ENCODE measurements at places on chromosomes 5 and 9.

GRCh38 chr5:76403766-76404222 is 709 bp downstream of the IQGAP2 start:
- no peak for DNase-seq

DNA sequence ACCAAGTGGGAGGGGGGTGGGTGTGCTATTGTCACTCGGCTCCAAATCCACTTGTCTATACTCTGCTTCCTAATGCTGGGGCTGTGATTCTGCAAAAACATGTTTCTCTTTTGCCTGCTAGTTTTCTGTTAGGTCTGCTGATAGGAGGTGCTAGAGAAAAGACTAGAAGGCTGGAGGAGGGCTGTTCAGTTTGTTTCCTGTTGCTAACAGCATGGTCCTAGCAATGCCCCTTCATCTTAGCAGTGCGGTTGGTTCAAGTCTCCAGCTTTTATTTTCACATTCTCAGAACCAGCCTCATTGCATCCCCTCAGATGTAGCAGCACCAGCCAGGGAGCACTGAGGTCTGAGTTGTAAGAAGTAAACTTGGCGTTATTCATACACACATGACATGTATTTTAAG is 310.2 kb downstream of the YTHDC2 start:
- DNase-seq: no peak

GRCh38 chr5:83683836-83684235 is 36.8 kb downstream of the HAPLN1 start:
- no peak for DNase-seq

GRCh38 chr9:83523684-83524083 is 14.5 kb downstream of the FRMD3 start:
- DNase-seq: no peak

DNA sequence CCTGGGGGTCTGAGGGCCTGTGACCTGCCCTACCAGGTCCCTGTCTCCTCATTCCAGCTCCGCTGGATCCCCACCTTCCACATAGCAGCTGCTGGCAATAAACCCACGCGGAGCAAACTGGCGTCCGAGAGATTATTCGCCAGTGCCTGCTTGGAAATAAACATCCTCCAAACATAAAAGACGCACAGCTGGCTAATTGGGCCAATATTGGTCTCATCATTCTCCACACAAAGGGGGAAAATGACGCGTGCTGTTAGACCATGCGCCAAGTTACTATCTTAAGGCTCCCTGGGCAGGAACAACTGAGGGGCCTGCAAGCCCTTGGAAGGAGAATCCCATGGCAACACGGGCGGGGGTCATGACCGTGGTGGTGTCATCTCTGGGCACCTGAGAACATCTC is 73.3 kb upstream of the SARDH start:
- DNase-seq: no peak

DNA sequence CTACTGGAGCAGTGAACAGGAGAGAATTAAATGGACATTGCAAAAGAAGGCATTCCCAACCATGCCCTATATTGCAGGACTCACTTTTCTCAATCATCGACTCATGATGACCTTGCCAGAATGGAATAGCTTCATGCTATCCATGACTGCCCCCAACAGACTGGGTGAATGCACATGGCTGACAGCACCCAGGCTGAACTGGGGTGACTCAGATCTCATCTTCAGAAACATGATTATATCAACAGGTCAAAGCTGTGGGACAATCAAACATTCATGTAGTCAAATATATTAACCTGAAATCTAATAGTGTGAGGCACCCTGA is 34.7 kb upstream of the MIER3 start:
- DNase-seq: peak; percentile 79

GRCh38 chr9:32991897-32992594 is 9.4 kb downstream of the APTX start:
- no peak for DNase-seq

DNA sequence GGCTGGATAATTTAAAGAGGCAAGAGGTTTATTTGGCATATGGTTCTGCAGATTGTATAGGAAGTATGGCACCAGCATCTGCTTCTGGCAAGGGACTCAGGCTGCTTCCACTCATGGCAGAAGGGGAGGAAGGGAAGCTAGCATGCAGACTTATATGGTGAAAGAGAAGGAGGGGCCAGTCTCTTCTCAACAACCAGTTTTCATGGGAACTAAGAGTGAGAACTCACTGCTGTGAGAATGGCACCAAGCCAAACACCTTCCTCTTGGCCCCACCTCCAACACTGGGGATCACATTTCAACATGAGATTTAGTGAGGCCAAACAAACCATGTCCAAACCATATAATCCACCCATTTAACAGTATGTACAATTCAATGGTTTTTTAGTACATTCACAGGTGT is 113.3 kb upstream of the SHB start:
- DNase-seq: no peak

- DNase-seq: no peak
Observed at GRCh38 chr5:171437286-171437821, 17.9 kb downstream of the FGF18 start.

GRCh38 chr5:140420226-140420570 is 18.6 kb downstream of the ANKHD1 start:
- no peak for DNase-seq

DNA sequence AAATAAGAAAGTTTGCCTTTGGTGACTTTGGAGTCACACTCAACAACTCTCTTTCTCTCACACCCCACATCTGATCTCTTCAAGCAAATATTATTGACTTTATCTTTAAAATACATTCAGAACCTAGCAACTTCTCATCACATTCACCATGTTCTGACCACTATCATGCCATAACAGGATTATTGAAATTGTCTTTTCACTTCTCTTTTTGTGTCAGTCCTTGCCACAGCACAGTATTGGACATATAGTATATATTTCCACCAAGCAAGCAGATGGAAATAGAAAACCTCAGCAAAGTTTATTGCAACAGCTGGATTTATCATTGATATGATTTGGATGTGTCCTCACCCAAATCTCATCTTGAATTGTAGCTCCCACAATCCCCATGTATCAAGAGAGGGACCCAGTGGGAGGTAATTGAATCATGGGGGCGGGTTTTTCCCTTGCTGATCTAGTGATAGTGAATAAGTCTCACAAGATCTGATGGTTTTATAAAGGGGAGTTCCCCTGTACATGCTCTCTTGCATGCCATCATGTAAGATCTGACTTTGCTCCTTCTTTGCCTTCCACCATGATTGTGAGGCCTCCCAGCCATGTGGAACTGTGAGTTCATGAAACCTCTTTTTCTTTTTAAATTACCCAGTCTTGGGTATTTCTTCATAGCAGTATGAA is 26.9 kb upstream of the ITGA1 start:
- DNase-seq: no peak

GRCh38 chr5:122352331-122352730 is 40.3 kb downstream of the SNCAIP start:
- no peak for DNase-seq

DNA sequence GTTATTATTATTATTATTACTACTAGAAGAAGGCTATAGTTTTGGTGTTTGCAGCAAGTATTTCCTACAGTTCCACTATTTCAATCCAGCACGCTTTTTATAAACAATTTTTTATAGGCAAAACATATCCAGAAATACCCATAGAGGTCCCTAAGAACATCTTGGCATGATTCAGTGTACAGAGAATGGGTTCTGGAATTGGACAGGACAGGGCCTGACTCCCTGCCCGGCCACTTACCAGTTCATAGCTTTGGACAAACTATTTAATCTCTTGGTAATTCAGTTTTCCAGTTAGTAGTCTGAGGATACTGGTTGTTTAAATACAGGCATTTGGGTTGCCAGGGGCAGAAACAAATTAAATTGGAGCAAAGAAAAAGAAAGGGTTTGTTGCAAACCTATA is 91.2 kb downstream of the PGM5 start:
- no peak for DNase-seq

DNA sequence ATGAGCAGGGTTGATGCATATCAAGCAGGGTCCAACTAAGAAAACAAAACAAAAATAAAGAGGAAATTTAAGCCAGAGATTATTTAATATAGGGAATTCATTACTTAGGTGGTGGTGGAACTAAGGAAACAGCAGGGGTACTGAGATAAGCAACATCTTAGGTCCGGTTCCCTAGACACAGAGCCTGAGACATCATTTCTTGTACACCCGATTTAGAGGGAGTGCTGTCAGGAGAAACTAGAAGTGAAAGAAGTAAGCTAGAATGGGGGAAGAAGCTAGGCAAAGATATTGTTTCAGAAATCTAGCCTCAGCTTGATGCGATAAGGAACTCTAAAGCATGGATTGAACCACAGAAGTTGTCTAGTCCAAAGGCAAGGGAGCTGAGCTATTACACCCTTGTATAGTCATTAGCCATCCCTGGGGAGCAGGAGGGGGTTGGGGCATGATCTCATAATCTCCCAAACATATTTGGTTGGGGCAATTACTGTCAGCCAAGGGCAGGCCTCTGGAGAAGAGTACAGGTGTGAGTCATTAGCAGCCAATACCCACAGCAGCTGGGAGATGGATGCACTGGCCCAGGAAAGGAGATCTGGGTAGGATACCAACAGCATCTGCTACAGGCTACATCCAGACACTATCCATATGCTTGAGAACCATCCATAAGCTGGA is 194.5 kb downstream of the ARL15 start:
- no peak for DNase-seq

GRCh38 chr5:172769616-172770373 is 1.2 kb downstream of the DUSP1 start:
- DNase-seq: peak; percentile 17

- DNase-seq: no peak
Observed at GRCh38 chr9:100652850-100653249, 75.0 kb downstream of the CAVIN4 start.

GRCh38 chr5:79837761-79838551 is 148.3 kb downstream of the CMYA5 start:
- DNase-seq: no peak

GRCh38 chr9:129336130-129336528 is 158.1 kb upstream of the IER5L start:
- DNase-seq: no peak

DNA sequence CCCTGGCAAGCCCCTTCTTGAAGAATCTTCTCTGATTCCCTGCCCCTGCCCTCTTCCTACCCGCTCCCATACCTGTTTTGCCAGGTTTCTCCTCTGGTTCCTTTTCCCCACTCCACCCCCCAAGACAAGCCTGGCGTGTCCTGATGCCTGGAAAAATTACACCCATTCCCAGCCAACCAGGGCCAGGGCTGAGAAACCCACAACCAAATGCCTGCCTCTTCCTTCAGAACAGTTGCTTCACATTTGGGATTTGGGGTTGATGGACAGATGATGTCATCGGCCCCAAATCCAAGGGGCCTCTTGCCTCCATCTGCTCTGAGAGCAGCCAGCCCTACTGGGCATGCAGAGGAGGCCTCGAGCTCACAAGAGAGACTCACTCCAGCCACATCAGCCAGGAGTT is 8.8 kb upstream of the NEK6 start:
- DNase-seq: no peak

GRCh38 chr5:7904170-7904569 is 35.2 kb downstream of the MTRR start:
- peak; percentile 65 for DNase-seq

- no peak for DNase-seq
Observed at GRCh38 chr9:137797206-137798120, 80.1 kb upstream of the CACNA1B start.

DNA sequence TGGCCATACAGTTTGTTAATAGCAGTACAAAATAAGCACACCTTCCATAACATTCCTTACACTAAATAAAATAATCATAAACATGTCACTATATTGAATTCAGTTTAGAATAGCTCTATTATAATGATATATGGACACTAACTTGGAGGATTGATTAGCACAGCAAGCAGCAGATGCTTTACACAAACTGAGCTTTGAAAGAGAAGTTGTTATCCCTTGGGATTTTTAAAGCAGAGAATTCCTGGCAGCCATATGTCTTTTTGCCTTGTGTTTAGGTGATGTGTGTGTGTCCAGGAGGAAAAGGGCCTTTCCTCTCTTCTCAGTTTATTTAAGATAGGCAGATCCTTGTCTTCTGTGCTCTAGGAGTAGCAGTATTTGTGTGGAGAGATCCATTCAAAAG is 232.2 kb upstream of the GRIN3A start:
- no peak for DNase-seq

DNA sequence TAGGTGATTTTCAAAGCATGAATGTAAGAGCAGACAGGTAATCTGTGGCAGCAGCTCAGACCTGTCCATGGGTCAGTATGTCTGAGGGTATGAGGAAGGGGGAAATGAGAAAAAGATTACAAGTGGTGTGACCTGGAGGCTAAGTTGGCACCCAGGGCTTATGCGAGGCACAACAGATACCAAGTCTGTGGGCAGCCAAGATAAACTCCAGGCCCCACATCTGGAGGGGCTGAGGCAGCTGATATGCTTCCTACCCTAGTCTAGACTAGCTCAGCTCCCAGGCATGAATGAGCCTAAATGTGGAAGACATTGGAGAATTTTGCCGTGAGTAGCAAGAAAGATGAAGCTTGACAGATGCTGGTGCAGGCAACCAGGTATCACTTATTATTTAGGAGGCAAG is 151.7 kb downstream of the PIK3R1 start:
- no peak for DNase-seq

DNA sequence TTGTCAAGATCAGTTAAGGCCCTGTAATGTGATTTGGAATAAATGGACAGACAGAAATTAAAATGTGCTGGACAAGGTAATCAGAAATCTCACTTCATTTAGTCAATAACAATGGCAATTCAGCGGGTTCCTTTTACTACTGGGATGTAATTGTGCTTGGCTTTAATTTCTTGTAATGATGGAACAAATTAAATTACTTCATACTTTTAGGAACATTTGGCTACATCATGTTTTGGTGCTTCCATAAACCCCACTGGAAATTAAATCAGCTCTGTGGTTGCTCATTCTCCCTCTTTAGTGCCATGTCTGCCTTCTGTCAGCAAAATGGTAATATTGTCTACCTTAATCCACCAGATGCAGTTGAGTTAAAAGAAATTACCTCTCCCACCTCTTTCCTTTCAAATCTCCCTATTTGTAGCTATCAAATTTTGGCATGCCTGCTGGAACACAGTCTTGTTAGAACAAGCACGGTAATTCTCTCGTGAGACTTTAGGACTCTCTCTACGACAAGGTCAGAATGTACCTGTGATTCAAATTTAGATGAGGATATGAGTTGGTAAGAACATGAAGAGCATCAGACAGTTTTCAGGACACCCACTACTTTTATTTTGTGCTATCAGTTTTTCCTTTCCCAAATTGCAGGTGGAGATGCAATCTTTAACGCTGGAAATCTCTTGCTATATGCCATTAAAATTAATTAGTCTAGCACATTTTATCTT is 476.3 kb downstream of the RAB3C start:
- DNase-seq: no peak

- DNase-seq: no peak
Observed at GRCh38 chr5:79499640-79500273, 14.2 kb downstream of the HOMER1 start.

DNA sequence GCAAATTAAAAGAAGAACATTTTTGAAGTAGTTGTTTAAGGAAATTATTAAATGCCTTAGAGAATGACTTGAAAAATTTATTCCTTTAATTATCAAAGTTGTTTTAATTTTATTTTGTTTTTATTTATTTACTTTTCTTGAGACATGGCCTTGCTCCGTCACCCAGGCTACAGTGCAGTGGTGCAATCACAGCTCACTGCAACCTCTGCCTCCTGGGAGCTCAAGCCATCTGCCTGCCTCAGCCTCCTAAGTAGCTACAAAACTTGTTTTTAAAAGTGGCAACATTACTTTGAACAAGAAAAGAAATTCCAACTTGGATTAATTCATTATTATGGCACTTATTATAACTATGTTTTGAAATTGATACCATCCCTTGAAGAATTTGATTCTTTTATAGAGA is 29.0 kb downstream of the CDO1 start:
- DNase-seq: no peak
